ENCODE measurements at places on chromosomes 7 and 10.

DNA sequence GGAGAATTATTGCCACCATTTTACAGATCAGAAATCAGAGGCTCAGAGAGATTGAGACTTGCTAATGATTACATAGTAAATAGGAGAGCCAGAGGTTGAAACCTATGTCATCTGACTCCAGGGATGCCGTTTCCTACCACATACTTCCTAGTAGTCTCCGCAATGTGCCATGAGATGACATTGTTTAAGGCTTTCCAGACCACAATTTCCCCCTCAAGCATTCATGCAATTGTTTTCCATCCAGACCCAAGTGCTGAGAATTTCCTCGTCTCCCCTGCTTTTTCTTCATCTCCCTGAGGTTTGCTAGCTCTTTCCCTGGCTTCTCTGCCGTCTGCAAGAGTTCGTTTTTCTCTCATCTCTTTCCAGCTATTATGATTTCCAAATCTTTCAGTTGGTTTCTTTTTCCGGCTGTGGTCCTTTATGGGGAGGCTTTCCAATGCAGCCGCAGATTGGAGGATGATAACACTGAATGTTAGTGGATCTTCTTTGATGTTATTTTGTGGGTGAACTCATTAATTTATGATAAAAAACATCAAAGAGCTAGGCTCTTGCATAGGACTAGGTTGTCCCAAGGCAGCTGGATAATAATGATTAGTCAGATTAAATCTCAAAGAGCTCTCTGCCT lies 6.9 kb upstream of the GOLGA7B start:
- ATAC-seq: no peak

- ATAC-seq: no peak
These were observed 30.2 kb upstream of the ZNF467 start for GRCh38 chr7:149803551-149804074.

DNA sequence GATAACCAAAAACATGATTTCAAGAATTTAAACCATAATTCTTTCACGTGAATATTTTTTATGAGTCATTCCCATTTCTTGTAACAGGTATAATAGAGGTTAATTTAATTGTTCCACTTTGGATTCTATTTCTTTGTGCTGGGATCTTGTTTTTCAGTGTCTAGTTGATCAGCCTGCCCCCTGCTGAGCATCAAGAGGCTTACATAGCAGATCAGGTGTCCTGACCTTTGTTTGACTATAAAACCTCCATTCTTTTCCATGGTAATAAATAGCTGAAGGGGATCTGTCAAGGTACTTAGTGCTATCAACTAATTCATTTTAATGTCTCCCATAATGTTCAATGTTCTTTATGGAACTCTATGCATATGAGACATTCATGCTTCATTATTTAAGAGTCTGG lies 4.9 kb downstream of the COL17A1 start:
- ATAC-seq: no peak

DNA sequence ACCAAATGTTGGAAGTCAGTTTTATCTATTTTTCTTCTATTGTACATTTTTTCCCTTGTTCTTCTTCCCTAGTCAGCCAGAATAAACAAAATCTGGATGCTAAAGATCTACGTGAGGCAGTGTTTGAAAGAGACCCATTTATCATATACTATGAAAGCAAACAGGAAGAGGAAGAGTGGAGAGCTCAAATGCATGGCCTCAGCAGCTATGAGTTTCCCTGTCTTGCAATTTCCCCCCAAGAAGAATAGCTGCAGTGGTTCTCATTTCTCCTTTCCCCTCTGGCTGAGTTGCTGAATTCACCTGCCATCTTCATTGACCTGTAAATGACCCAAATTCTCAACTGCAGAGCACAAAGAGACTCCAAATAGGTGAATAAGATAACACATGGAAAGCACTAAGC lies 347.1 kb upstream of the NRP1 start:
- ATAC-seq: no peak

DNA sequence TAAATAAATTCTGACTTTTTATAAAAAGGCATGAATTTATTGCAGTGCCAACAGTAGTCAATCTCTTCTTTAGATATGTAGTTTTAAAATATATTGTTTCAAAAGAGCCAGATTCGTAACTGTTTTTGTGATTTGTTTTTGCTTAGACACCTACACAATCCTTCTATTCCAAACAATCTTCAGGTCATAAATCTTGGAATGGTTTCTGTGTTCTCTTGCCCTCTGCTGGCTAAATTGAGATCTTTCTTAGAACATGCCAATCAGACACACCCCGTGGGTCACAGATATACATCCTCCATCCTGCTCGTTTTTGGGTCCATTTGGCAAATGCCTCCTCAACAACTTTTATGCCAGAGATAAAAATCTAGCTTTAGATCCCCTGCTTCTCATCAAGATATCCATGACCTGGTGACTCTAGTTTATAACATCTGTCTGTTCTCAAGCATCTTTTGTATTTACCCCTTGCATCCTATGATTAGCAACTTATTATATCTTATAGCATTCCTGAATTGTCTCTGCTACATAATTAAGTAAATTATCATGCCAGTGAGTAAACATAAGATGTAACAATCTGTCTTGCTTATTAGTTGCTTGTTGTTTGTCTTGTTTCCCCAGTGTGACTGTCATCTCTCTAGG lies 35.3 kb upstream of the IFRD1 start:
- no peak for ATAC-seq

GRCh38 chr7:75835688-75836285 lies 22.2 kb upstream of the CCL24 start:
- no peak for ATAC-seq

DNA sequence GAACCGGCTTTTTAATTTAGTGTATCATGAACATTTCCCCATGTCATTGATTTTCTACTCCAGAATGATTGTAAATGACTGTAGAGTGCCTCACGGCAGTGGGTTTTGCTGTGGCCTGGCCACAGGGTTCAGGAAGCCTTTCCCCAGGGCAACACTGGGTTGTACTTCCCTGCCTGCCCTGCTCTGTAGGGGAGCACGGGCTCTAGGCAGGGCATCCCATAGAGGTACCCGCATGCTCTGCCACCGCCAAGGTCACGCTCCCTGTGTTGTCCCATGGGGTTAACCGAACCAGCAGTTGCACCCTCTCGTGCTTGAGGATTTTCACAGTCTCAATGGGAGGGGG lies 63.8 kb downstream of the BPGM start:
- no peak for ATAC-seq

Data from gastroesophageal sphincter (tissue), 4 donors.